ENCODE measurements at places on chromosomes 6 and 20.

DNA sequence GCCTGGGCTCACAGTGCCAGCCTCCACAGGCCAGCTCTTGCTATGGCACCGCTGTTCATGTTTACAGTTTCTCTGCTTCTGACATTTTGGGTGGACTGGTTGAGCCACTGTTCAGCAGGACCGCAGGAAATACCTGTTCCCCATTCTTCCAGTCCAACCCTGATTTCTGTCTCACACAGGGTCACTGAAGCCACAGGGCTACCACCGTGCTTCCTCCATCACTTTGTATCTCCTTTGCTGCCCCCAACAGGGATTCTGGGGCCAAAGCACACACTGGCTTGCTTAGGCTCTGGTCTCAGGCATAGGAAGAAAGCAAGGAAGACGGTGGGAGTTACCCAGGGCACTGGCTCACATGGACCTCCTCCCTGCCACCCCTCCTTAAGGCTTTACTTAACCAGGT is 164.5 kb downstream of the UNC5CL start:
- DNase-seq: no peak

GRCh38 chr6:33116841-33117711 is 41.3 kb downstream of the HLA-DPB1 start:
- no peak for DNase-seq

DNA sequence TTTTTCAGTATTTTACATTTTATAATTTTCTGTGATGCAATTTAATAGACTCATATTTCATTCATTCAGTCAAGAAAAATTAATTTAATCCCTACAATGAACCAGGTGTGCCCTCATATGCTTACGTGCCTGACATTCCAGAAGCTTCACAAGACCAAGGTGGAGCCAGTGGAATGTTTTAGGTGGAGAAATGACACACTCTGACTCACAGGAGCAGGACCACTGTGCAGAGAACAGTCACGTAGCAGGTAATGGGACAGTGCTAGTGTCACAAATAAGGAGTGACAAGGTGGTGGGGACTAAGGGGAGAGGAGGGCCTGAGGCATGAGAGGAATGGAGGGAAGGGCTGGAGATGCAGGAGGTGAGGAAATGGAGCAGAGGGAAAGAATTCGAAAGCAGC is 37.0 kb upstream of the HLA-G start:
- DNase-seq: no peak

GRCh38 chr20:45991616-45992015 is 17.1 kb upstream of the MMP9 start:
- no peak for DNase-seq

DNA sequence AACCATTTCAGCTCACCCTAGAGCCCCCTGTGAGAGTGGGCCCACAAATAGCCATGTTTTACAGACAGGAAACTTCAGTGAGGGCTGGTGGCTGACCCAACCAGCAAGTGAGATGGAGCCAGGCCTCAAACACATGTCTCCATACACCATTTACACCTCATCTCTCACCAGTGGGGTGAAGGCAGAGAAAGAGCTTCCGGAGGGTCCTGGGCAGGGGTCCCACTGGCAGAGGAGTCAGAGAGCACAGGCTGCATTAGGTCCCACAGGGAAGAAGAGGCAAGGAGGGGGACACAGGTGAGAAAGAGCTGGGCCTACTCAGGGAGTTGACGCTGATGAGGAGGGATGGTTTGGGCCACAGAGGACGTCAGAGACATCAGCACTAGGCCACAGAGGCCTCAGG is 172.6 kb downstream of the VEGFA start:
- DNase-seq: no peak

GRCh38 chr6:15341311-15342001 is 95.6 kb downstream of the JARID2 start:
- DNase-seq: no peak

- no peak for DNase-seq
Measured at GRCh38 chr6:139534472-139535115, 160.1 kb upstream of the CITED2 start.

GRCh38 chr6:114556846-114557488 is 214.1 kb upstream of the HS3ST5 start:
- DNase-seq: no peak

- no peak for DNase-seq
Measured at GRCh38 chr6:130693944-130694343, 133.3 kb upstream of the SMLR1 start.

- DNase-seq: no peak
Measured at GRCh38 chr6:136549300-136550044, 750 bp downstream of the MAP7 start.

DNA sequence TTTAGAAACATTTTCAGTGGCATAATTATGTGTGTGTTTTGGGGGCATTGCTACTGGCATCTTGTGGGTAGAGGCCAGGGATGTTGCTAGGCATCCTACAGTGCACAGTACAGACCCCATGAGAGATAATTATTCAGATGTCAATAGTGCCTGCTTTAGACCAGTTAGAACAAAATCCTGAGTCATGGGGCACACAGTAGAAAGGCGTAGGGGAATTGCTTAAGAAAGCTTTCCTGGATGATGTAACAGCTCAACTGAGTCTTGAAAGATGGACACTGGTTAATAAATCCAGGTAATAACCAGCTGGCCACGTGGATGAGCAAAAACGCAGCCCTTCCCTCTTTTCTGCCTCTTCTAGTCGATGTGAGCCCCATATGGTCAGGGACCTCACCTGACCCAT is 51.1 kb downstream of the KCNB1 start:
- DNase-seq: no peak

GRCh38 chr20:34343458-34344211 is 19.4 kb upstream of the ITCH start:
- DNase-seq: no peak

- no peak for DNase-seq
Measured at GRCh38 chr6:16740097-16740496, 21.2 kb downstream of the ATXN1 start.

GRCh38 chr6:87483929-87484328 is 11.2 kb downstream of the SLC35A1 start:
- no peak for DNase-seq

DNA sequence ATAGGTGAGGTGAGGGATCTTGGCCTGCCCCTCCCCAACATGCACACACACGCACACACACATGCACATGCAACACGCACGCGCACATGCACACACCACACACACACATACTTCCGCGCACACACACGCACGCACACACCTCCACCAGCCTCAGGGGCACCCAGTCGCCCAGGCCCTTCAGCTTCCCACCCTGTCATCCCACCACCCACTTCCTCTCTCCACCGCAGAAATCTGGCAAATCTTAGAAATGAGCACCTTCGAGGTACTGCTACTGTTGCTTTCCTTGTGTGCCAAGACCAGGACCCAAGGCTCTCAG is 1.2 kb downstream of the SPDEF start:
- no peak for DNase-seq

DNA sequence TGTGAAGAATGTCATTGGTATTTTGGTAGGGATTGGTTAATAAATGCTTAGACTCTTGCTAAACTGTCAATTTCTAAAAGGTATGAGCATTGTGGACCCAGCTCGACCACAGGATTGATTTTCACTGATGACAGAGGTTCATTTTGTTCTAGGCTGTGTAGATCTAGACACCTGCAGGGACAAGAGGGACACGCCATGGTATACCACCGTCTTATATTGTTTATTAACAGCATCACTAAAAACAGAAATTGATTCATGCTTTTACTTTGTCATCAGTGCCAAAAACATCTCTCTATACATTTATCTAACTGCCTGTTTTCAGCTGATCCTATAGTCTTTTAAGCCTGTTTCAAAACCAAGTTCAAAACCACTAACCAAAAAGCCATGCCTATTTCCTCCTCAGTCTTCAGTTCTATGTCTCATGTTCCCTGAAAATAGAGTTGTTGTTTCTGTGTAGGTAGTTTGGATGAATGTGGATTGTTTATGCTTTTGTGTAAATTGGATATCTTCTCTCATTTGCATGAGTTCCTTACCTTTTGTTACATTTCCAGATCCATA is 109.8 kb downstream of the JAG1 start:
- no peak for DNase-seq

GRCh38 chr6:27837625-27838057 is 74.6 kb downstream of the OR2B2 start:
- no peak for DNase-seq

- DNase-seq: no peak
Measured at GRCh38 chr6:97405818-97406409, 122.9 kb upstream of the MMS22L start.

DNA sequence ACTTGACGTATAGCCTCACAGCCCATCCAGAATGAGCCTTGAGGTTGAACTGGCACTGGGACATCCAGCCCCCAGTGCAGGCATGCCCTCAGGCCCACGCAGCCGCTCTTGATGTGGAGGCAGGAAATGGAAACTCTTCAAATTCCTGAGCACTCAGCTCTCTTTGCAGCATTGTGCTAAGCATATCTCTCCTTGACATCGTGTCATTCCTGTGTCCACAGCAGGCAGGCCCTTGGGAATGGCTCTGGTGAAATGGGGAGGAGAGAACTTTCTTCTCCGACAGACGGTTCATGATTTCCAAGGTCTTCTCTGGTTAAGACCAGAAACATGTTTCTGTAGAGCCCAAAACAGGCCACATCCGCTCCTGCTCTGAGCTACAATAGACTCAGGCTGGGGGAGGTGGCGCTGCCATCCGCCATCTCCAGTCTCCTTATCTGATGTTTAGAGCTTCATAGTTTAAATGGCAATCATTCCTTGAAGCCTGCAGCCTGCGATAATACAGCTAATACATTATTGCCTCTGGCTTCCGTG is 248.8 kb downstream of the CDH4 start:
- DNase-seq: no peak

DNA sequence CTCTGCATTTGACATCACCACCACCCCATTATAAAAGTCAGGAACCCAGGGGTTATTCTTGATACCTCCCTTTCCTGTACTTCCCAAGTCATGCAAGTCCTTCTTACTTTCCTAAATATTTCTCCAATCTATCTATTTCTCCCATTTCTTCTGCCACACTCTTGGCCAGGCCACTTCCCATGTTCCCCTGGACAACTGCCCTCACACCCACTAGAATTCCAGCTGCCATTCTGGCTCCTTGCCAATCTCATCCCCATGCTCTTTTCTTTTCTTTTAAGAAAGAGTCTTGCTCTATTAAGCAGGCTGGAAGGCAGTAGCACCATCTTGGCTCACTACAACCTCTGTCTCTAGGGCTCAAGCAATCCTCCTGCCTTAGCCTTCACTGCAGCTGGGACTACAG is 15.2 kb downstream of the DEFB132 start:
- DNase-seq: no peak

- no peak for DNase-seq
Measured at GRCh38 chr6:55836945-55837344, 38.4 kb downstream of the BMP5 start.

DNA sequence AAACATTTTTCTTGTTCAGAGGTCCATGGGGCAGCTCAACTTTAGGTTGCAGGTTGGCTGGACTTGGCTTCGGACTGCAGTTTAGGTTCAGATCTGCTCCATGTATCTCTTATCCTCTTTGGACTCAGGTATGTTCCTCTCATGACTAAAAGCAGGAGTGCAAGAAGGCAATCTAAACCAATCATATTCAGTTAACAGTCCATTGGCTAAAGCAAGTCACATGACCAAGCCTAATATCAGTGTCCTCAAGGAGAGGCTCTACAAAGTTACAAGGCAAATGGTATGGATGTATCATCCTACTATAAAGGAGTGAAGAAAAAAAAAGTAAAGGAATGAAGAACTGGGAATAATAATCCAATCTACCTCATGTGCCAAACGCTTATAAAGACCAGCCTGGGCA is 2.5 kb upstream of the ACTR5 start:
- DNase-seq: no peak

DNA sequence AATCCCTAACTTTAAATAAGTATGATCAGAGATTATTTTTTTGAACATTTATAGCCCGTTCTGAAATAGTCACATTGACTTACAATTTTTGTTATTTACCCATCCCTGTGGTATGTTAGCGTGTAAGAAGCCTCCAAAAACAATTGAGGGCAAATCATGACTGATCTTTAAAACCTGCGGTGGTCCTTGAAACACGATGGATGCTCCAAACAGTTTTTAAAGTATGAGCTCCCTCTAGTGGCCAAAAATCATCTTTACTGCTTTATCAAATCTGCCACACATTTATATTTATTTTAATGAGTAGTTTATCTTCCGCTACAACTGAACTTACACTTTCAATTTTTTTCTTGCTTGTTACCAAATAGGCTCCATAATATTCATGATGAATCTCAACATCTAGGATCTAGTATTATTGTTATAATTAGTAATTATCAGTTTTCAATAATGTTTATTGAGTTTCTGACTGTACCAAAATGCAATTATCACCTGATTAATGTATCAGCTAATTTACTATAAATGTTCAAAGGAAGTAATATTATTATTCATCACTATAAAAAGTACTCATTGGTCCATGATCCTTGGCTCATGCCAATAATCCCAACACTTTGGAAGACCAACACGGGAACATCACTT is 52.2 kb downstream of the MARCKS start:
- peak; percentile 6 for DNase-seq

DNA sequence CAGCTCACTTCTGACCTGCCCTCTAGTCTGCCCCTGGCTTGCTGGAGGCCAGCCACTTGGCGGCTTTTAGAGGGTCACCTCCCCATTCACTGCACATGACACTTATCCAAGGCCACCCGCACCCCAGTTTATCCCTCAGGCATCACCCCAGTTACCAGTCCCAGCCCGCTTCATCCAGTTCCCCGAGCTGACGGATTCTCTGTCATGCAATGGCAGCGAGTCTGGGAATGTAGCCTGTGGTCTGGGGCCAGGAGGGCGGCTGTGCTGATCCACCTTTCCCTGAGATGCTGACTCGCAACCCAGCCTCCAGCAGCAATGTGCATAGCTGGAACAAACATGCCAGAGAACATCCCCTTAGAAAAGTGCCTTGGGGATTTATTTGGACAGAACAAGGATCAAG is 25.8 kb downstream of the SYNDIG1 start:
- DNase-seq: no peak

GRCh38 chr20:10093087-10093591 is 58.4 kb downstream of the ANKEF1 start:
- DNase-seq: no peak

DNA sequence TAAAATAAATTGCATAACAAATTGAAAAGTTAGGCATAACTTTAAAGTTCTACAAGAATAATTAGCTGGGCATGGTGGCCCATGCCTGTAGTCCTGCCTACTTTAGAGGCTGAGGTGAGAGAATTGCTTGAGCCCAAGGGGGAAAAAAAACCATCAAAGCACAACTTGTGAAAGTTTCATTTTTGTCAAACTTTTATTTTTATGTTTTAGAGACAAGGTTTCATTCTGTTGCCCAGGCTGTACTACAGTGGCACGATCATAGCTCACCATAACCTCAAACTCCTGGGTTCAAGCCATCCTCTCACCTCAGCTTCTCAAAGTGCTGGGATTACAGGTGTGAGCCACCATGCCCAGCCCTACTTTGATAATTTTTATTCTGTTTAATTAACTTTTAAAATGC is 14.2 kb downstream of the KATNA1 start:
- no peak for DNase-seq

- no peak for DNase-seq
Measured at GRCh38 chr6:129364037-129364436, 345.9 kb downstream of the ARHGAP18 start.

- DNase-seq: no peak
Measured at GRCh38 chr6:74113901-74114300, 417.9 kb downstream of the CD109 start.

GRCh38 chr20:259981-260380 is 2.5 kb downstream of the DEFB132 start:
- DNase-seq: no peak
